ENCODE measurements at places on chromosomes 7 and 10.

DNA sequence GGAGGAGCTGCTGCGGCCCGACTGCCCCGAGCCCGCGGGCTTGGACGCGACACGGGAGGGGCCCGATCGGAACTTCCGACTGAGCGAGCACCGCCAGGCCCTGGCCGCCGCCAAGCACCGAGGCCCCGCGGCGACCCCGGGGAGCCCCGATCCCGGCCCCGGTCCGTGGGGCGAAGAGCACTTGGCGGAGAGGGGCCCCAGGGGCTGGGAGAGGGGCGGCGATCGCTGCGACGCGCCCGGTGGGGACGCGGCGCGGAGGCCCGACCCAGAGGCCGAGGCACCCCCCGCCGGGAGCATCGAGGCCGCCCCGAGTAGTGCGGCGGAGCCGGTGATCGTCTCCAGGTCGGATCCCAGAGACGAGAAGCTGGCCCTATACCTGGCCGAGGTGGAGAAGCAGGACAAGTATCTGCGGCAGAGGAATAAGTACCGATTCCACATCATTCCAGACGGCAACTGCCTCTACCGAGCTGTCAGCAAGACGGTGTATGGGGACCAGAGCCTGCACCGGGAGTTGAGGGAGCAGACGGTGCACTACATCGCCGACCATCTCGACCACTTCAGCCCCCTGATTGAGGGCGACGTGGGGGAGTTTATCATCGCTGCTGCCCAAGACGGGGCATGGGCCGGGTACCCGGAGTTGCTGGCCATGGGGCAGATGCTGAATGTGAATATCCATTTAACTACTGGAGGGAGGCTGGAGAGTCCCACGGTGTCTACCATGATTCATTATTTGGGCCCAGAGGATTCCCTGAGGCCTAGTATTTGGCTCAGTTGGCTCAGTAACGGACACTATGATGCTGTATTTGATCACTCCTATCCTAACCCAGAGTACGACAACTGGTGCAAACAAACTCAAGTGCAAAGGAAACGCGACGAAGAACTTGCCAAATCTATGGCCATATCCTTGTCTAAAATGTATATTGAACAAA lies 1.4 kb downstream of the OTUD1 start:
- peak; percentile 40 for DNase-seq

DNA sequence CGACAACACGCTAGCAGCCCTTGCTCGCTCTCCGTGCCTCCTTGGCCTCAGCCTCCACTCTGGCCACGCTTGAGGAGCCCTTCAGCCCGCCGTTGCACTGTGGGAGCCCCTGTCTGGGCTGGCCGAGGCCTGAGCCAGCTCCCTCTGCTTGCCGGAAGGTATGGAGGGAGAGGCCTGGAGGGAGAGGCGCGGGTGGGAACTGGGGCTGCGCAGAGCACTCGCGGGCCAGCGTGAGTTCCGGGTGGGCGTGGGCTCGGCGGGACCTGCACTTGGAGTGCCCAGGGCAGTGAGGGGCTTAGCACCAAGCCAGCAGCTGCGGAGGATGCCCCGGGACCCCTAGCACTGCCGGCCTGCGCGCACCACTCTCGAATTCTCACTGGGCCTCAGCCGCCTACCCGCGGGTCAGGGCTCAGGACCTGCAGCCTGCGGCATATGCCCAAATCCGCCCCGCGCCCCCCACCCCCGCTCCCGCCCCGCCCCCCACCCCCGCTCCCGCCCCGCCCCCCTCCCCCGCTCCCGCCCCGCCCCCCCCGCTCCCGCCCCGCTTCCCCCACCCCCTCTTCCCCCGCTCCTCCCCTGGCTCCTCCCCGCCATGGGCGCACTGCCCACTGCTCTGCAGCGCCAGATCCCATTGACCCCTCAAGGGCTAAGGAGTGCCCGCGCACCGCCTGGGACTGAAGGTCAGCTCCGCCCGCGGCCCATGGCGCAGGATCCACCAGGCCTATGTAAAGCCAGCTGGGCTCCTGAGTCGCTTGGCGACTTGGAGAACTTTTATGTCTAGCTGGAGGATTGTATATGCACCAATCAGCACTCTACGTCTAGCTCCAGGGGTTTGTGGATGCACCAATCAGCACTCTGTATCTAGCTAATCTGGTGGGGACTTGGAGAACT lies 15.9 kb upstream of the ACBD5 start:
- DNase-seq: no peak

- DNase-seq: no peak
Observed at GRCh38 chr10:50556237-50557120, 67.3 kb downstream of the SGMS1 start.

DNA sequence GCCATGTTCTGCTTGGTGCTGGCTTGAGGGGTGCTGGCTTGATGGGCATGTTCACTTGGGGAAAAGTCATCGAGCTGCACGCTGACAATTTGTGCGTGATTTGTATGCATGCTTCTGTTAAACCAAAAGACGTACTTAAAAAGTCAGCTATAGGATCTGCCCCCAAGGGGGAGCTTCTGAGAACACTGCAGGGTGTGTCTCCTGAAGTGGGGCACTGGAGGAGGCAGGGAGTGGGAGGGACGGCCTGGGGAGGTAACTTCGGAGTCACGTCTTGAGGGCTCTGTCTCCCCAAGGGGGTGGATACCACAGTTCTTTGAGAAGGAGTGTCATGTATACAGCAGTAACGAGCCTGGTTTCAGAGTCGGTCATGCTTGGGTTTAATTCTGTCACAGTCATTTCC lies 406.5 kb downstream of the PLXNA4 start:
- DNase-seq: no peak

GRCh38 chr10:49104323-49104722 lies 11.0 kb downstream of the VSTM4 start:
- DNase-seq: no peak

- peak; percentile 93 for DNase-seq
Observed at GRCh38 chr7:5773661-5774086, 7.8 kb downstream of the RNF216 start.

DNA sequence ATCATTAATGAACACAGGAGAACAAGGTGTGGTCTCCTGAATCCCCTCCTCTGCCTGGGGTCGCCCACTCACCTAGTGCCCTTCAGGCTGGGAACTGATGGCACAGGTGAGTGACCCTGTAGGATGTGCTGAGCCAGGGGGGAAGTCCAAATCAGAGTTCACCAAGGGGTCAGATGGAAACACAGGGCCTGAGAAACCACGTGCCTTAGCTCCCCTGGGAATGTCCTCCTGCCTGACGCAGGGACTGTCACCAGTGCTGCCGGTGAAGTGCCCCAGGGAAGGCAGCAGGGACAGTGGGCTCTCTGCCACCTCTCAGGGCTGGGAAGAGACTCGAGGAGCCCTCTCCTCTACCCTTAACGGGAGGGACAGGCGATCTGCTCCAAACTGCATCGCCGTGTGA lies 5.8 kb upstream of the PYROXD2 start:
- no peak for DNase-seq
